ENCODE measurements at places on chromosomes 7 and 10.

DNA sequence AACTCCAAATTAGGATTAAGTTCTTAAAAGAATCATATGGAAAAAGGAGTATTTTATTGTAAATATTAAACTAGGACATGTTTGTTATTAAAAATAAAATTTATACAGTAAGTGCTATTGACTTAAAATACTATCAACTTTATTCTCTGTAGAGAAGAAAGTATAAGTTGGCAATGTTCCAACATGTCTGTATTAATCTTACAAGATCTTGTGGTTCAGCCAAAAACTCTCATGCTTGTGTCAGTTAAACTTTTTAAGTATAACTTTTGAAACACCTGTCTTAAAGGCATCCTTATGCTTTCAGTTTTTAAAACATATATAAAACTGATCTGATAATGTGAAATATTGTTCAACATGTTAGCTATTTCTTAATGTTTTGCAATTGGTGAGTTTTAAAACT, 160.7 kb downstream of the ZEB1 start:
- DNase-seq: no peak

DNA sequence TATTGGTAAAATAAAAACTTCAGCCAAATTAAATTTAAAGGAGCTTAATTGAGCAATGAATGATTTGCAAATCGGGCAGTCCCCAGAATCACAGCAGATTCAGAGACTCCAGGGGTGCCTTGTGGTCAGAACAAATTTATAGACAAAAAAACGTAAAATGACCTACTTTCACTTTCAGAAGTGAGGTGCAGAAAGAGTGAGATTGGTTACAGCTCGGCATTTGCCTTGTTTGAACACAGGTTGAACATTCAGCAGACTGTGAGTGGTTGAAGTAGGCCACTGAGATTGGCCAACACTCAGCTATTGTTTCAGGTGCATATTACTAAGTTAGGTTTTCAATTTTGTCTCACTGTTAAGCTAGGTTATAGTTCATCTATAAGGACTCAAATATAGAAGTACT, 153.4 kb downstream of the BICC1 start:
- DNase-seq: no peak

DNA sequence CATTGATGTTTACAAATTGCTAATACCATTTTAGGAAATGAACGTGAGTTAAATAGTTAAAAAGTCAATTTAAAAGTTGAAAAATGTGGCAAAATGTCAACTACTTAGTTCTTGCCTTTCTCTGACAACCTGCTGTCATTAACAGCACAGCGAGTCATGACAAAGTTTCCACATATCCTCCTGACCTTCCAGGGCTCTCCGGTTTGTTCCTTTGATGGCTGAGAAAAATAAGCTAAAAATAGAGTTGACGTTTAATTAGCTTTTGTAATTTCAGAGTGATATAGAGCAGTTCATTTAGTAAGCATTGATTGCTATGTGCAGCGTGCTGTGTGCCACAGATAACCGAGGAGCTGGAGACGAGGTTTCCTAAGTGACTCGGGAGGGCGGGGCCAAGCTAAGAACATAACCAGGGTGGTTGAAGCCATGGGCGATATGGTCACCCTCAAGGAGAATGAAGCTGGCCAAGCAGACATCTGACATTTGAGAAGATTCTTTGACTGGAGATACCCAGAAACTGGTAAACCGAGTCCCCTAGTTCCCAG, 47.9 kb downstream of the OGDH start:
- no peak for DNase-seq

DNA sequence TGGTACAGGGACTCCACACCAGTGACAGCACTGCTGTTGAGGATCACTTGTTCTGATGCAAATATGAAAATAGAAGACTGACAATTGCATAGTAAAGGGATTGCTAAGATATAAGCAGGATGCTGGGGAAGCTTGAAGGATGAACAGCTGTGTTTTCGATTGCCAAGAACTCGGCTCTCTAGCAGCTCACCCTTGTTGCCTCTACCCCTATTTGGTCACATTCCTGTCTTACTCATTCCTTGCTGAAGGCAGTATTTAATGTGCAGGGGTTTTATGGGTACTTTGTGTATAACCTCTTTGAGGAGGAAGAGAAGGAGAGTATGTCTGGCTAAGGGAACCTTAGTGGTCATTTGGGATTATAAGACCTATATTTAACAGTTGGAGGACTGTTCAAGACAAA, 218.8 kb downstream of the AUTS2 start:
- DNase-seq: no peak

- DNase-seq: no peak
Measured at GRCh38 chr10:6819301-6819700, 239.2 kb upstream of the PRKCQ start.

DNA sequence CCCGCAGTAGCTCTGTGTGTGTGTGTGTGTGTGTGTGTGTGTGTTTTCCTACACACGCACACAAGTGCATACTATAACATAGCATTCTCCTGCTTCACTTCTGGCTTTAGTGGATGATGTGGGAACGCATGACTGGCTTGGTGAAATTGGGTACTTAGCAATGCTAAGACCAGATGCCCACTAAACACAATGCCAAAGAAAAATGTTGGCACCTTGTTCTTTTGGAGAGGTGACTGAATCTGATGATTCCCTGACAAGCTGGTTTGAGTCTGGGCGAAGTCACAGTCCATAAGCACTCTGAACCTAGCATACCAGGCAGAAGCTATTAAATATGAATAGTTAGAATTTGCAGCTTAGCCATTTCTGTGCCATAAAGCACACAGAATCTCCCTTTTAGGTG, 68.0 kb upstream of the CDCA7L start:
- DNase-seq: no peak

DNA sequence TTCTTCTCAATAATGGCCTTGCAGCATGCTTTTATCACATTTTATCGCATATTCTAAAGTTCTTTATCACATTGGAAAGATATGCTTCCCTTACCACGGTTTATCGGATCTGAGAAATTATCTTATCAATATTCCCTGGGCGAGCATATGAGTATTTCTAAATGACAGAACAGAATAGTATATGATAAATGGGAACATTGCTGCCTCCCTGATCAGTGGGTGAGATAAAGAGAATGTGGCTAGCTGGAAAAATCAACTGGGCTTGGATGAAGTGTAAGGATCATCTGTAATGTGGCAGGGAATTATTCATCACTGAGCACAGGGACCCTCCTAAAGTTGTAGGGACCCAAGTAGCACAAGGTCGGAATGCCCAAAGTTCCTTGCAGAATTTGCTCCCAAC, 667.4 kb upstream of the NRP1 start:
- no peak for DNase-seq

DNA sequence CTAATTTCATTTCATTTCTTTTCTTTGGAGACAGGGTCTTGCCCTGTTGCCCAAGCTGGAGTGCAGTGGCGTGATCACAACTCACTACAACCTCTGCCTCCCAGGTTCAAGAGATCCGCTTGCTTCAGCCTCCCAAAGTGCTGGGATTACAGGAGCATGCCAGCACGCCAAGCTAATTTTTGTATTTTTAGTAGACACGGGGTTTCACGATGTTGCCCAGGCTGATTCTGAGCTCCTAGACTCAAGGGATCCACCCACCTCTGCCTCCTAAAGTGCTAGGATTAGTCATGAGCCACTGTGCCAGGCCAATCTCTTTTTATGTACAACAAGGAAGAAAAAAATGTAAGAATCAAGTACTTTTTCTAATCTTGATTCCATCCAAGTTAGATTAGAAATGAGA, 10.7 kb upstream of the KMT2E start:
- no peak for DNase-seq

DNA sequence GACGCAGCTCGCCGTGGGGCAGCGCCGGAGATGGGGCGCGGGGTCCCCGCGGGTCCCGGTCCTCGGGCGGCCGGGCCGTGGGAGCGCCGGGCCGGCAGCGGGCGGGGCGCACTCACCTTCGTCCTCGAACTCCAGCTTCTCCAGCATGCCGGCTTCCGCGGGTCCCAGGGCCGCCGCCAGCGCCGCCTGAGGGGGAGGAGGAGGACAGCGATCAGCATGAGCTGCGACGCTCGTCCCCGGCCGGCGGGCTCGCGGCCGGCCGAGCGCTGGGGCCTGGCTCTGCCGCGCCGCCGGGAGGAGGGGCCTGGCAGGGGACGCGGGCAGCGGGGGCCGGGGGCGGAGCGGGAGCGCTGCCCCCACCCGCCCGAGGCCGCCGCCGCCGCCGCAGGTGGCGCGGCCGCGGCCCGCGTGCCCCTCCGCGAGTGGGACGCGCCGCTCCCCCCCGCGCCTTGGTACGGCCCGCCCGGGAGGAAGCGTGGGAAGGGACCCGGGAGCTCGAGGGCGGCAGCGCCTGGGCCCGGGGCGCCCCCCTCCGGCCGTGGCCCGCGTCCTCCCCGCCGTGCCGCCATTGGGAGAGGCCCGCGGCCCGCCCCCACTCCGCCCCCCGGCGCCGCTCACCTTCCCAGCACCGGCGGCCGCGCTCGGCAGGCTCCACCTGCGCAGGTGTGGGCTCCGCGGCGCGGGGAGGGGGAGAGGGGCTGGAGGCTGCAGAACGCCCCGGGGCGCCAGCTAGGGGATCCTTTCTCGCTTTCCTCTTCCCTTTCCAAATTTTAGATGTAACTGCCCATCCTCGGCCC, 112.5 kb upstream of the RHEB start:
- DNase-seq: peak; percentile 79

- no peak for DNase-seq
Measured at GRCh38 chr7:18087026-18087686, 59.5 kb upstream of the PRPS1L1 start.

DNA sequence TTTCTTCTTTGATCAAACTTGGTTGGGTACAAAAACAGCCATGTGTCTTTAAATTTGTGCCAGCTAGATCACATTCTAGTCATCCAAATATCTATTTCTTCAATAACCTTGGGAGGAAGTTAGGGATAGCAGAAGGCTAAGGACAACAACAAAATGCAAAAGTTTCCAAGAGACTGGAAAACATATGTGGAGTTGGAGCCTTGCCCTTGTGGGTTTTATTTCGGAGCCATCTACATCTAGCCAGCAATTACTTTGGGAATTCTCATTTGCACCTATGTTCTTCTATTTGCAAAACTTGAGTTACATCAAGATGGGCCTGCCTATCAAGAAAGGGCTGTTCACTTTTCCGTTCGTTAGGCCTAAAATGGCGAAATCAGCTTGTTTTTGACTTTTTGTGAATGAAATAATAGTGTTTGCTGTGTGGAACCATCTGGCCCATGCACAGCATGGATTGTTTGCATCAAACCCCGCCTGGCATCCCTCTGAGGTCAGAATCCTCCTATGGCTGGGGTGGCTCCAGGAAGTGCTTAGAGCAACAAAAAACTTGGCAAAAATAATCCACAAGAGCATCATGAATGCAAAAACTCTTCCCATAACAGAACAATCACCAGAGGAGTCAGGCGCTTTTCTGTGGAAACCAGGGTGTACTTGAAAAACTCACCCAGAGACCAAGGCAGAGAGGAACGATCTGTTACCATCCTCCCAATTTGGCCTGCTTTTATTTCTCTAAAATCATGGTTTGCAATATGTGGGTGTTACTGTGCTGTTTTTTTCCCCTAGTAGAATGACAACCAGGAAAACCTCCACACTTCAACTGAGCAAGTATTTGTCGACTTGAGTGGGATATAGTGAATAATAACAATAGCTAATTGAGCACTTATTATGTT, 36.2 kb upstream of the XPNPEP1 start:
- no peak for DNase-seq

- DNase-seq: no peak
Measured at GRCh38 chr10:110704906-110705476, 60.9 kb downstream of the RBM20 start.

DNA sequence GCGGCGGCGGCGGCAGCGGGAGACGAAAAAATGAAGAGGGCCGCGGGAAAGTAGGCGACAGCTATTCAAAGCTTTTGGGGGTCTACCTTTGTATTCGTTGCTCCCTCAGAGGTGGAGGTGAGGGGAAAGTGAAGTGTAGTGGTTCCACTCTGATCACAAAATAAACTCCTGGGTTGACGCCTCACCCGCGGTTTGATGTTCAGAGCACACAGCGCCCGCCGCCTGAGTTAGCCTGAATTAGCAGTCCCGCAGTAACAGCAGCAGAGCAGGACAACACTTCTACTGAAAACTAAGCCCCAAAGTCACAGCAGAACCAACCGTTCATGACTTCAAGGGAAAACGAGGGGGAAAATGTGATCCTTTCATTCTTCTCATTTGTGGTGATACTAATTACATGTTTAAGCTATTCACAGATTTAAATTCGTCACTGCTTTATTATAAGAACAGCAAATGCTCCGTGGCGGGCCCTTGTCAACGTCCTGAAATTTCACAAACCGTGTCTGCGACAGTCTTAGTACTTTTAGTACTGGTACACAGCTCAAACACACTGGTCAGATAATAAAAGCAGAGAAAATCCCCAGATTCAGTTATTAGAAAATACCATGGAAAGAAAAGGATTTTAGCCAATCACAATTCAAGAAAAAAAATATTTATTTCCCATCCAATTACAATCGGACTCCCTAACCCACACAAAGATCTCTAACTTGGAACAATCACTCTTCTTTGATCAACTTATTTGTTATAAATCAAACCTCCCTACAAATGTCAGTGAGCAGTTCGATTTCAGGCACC, 563 bp upstream of the JMJD1C start:
- no peak for DNase-seq

GRCh38 chr10:80567292-80567691, 29.6 kb downstream of the SH2D4B start:
- DNase-seq: no peak

GRCh38 chr7:71339924-71340323, 208.0 kb downstream of the GALNT17 start:
- no peak for DNase-seq

DNA sequence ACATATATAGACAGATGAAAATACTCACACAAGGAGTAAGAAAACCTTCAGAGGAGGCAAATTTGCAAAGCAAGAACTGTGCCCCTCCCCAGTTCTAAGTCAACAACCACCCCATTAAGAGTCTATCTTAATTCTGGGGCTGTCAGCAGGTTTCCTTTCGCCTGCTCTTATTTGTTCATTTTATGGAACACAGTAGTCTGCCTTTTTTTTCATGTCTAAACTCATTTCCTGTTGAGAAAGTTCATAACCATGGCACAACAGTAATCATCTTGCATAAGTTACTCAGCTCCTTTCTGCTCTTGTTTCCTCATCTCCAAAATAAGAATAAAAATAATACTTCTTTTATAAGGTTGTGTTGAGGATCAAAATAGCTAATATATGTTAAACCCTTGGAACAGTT, 25.8 kb upstream of the AMPH start:
- no peak for DNase-seq

- DNase-seq: no peak
Measured at GRCh38 chr10:106740071-106740470, 424.4 kb downstream of the SORCS1 start.

DNA sequence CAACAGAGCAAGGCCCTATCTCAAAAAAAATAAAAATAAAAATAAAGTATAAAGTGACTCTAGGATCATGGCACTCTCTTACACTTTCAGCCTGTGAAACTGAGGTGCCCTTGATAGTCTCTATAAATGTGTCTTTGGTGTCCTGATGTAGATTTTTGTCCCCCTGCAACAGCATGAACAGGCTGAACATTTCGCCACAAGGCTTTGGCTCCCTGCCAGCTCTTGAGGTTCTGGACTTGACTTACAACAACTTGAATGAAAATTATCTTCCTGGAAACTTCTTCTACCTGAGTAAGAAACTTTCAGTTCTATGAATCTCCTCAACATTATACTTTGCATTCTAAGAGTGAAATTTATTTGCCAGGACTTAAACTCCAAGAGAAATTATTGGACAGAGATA, 48.1 kb upstream of the BMS1 start:
- no peak for DNase-seq

GRCh38 chr10:91864099-91864498, 45.2 kb downstream of the FGFBP3 start:
- DNase-seq: no peak

All from activated CD4-positive, alpha-beta T cell treated with anti-CD3 and anti-CD28 coated beads, Interleukin-2, amount 50 U/mL, for 24 hours (primary cell).